ENCODE measurements at places on chromosomes 16 and 17.

GRCh38 chr17:57707892-57708291 lies 37.2 kb downstream of the CCDC182 start:
- DNase-seq, result no peak

DNA sequence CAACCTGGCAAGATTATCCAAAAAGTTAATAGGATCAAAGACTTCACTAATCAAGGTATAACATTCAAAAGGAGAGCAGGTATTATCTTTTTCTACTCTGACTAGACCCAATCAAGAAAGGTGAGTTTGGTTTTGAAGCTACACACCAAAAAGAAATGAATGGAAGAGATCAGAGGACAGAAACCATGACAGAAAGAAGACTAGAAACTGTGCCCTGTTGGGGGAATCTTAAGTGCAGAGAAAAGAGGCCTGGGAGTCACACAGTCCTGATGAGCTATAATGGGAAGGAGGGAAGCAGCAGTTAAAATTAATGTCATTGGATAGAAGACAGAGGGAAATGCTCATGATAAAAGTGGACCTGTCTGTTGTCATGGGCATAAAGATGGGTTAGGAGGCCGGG lies 17.3 kb downstream of the ZZEF1 start:
- DNase-seq, result no peak

GRCh38 chr16:88533932-88534637 lies 36.1 kb upstream of the ZC3H18 start:
- DNase-seq, result peak; percentile 98

GRCh38 chr16:65342231-65342866 lies 220.5 kb upstream of the CDH11 start:
- no peak for DNase-seq

DNA sequence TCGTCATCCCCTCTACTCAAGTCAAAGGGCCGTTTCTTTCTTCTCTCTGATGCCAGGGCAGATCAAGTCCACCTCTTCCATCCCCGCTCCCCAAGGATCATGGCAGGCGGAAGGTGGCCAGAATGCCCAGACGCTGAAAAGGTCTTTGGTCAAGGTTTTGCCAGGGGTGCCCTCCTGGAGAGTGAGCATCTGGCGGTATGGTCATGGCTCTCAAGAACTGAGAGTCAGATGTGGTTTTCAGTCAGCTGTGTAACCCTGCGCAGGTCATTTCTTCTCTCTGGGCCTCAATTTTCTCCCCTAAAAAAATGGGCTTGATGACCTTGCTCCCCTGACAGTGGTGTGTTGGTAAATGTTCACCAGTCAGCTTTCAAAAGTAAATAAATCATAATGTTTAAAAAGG lies 12.4 kb downstream of the FOXN1 start:
- DNase-seq, result no peak

GRCh38 chr16:87190288-87191230 lies 126.6 kb downstream of the C16orf95 start:
- no peak for DNase-seq

DNA sequence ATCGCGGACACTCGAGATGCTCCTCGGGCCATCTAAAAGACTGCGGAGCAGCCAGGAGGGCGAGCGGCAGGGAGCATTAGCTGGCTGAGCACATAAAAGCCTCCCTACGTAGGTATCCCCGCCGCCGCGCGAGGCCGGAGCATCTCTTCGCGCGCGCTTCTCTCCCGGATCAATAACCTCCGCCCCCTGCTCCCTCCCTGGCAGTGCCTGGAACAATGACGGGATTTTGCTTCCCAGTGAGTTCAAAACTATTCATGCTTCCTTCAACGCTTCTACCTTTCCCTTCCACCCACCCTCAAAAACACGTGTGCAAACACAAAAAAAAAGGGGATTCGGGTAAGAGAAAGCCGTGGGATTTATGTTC lies 984 bp downstream of the CENPV start:
- DNase-seq, result peak; percentile 47

GRCh38 chr16:3158026-3158509 lies 23.2 kb downstream of the ZNF213 start:
- DNase-seq, result no peak

- DNase-seq, result no peak
These were observed 101.8 kb downstream of the RBFOX3 start for GRCh38 chr17:79509008-79509407.

- DNase-seq, result peak; percentile 82
These were observed 27.2 kb downstream of the ABCC3 start for GRCh38 chr17:50661795-50662391.

- DNase-seq, result no peak
These were observed 242.7 kb downstream of the GSG1L start for GRCh38 chr16:27820646-27821345.

DNA sequence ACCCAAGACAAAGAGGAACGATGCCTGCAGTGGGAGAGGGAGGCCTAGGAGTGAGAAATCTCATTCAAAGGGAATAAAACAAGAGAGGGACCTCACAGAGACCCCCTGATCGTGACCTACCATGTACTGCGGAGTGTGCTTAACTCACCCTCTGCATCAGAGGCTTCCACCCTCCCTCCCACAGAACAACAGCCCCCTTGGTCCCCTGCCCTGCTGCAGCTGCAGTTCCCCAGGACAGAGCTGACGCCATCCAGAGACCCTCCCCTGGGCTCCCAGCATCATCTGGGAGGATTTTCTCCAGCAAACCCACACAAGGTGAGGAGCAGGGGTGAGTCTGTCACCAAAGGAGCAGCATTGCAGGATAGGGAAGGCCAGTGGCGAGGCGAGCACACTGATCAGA lies 39.8 kb downstream of the TLE7 start:
- DNase-seq, result no peak

DNA sequence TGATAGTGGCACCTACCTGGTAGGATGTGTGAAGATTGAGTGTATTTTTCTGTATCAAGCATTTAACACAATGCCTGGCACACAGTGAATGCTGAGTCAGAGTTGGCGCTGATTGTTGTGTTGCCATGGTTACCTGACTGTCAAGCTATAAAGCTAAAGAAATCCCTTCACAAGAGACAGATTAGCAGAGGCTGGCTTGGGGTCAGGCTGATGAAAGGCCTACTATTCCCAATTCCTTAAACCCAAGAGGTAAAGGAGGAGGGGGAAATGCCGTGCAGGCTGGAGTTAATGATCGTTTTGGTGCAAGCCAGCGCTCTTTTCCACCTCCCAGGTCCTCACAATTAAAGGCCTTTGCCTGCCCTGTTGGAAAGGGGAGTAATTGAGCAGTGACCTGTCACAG lies 5.9 kb downstream of the CLEC19A start:
- no peak for DNase-seq

GRCh38 chr16:67666032-67666551 lies 458 bp downstream of the ENKD1 start:
- DNase-seq, result no peak

DNA sequence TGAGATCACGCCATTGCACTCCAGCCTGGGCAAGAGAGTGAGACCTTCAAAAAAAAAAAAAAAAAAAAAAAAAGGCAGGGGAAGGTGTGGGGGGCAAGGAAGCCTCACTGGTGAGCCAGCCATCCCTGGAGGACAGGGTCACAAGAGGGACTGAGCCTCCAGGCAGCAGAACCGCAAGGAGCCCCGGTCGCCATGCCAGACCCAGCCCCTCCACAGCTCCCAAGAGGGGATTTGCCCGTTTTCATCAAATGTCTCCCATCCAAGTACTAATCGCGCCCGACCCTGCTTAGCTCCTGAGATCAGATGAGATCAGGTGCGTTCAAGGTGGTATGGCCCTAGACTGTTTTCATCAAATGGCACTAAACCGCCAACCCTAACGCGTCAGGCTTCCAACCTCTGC lies 2.9 kb downstream of the SLC38A8 start:
- DNase-seq, result no peak

- no peak for DNase-seq
These were observed 232.0 kb downstream of the ENGASE start for GRCh38 chr17:79306424-79307318.

- DNase-seq, result no peak
These were observed 43.2 kb downstream of the SOCS1 start for GRCh38 chr16:11212798-11213196.

- DNase-seq, result peak; percentile 94
These were observed 27.8 kb downstream of the GNPTG start for GRCh38 chr16:1379304-1380076.

DNA sequence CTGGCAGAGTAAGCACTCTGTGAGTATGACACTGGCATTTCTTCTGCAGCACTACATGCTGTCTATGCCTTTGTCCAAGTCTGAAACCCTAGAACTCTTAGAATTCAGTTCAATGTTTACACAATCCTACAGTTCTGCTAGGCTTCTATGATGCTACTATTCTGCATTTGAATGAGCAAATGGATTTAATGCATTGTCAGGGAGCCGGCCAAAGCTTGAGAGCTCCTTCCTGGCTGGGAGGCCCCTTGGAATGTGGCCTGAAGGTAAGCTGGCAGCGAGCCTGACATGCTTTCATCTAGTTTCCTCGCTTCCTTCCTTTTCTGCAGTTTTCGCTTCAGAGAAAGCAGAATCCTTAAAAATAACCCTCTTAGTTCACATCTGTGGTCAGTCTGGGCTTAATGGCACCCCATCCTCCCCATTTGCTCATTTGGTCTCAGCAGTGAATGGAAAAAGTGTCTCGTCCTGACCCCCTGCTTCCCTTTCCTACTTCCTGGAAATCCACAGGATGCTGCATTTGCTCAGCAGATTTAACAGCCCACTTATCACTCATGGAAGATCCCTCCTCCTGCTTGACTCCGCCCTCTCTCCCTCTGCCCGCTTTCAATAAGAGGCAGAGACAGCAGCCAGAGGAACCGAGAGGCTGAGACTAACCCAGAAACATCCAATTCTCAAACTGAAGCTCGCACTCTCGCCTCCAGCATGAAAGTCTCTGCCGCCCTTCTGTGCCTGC lies at the start of gene CCL2:
Gene CCL2, plus strand, starts transcription at position 635 of the 730 bp plus-strand sequence. Its CDS starts 65 bp downstream, at position 700.
- peak; percentile 62 for DNase-seq

DNA sequence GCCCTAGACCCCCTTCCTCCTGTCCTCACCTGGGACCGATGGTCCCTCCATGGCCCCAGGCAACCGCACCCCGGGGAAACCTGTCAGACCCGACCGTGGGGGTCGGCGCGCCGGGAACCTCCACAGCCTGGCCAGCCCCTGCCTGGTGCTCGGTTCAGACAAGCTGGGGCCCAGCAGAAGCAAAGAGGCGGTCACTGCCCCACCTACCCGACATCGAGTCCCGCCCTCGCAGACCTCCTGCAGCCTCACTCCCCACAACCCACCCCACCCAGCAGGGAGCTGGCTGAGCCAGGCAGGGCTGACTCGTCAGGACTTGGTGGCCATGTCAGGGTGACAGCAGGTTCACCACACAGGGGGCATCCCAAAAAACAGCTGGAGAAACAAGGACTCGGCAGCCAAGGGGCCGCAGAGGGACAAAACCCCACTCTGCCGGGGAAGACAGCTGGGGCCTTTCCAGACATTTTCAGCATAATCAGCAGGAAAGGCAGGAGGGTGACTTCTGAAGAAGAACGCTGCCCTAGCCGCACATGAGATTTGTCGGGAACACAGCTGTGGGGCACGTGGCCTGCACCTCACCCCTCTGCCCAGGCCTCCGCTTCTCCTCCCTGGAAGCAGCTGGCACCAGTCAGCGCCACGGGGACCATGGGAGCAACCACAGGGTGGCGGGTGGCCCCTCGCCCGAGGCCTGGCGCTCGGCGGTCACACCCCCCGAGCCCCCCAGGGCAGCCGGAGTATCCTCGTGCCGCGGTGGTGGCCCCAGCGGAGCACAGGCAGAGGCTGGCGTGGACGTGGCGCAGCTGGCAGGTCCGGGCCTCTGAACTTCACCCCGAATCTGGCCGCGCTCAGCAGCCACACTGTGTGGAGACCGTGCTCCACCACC lies 22.9 kb downstream of the GNPTG start:
- no peak for DNase-seq

- DNase-seq, result peak; percentile 65
These were observed 10.3 kb upstream of the ZFHX3 start for GRCh38 chr16:73058221-73058615.

DNA sequence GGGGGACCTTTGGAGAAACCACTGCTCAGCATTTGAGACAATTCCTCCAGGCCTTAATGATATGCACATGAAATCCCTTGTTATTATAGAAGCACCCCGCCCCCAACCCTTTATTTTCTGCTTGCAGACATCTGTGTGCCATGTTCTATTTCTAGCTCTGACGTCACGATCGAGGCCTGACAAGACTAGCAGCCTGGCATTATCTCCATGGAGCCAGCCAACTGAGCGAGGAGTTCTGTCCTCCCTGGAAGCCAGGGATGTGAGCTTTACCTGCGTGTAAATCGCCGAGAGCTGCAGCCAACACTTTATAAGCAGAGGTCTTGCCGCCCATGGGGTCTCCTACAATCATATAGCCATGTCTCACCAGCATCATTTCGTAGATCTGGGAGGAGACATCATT lies 116.9 kb downstream of the DNAH3 start:
- no peak for DNase-seq

- no peak for DNase-seq
These were observed 58.2 kb downstream of the STX8 start for GRCh38 chr17:9517396-9517795.

GRCh38 chr17:42845918-42846593 lies 1.7 kb downstream of the AOC2 start:
- no peak for DNase-seq

GRCh38 chr16:2769675-2770056 lies 7.4 kb downstream of the ELOB start:
- no peak for DNase-seq

- DNase-seq, result peak; percentile 55
These were observed 63.0 kb downstream of the BAIAP2 start for GRCh38 chr17:81097943-81098308.

DNA sequence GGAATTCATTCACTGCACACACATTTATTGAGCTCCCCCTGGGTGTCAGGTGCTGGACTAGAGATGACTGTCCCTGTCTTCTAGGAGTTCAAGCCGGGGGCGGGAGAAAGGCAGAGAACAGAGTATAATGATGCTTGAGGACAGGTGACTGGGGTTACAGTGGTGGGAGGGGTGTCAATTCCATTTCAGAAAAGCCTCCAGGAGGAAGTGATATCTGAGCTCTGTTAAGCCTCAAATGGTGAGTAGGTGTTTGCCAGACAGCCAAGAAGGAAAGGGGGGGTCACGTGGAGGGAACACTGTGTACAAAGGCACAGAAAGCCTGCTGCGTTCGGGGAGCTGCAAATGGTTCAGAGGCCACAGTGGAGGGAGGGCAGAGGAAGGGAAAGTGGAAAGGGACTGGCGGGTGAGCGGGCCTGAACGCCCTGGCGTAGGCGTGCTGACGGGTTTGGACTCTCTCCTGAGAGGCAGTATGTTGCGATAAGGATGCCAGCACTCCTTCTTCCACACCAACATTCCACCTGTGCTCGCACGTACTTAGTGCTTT lies 9.7 kb upstream of the NXPH3 start:
- DNase-seq, result no peak

DNA sequence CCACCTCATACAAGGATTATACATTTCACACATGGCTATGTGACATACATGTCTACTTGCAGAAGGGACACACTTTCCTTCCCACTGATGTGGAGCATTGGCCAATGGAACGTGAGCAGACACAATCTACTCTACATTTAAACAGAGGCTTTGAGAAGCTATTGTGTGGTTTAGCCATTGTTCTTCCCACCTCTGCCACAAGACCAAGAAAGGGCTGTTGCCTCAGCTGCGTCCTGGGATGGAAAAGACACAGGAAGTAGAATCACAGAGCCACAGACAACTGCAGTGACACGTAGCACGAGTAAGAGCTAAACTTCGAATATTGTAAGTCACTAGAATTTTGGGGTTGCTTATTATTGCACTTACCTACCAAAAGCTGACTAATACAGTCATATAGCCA lies 33.3 kb downstream of the PRKCB start:
- no peak for DNase-seq
